ENCODE measurements at places on chromosomes 2 and 18. TPM values are rescaled to one million over a fixed set of nuclear protein-coding genes. Genes with fewer than 3 reads are reported as not detected.

The SNED1 gene
- 0.46 TPM for polyA plus RNA-seq

The KLHL29 gene
- polyA plus RNA-seq, result 3.6 TPM

The MYO7B gene
- not detected for polyA plus RNA-seq

The SULT1C4 gene
- not detected for polyA plus RNA-seq

The UGT1A9 gene
- polyA plus RNA-seq, result not detected

The ST6GAL2 gene
- polyA plus RNA-seq, result 0.01 TPM

The APCDD1 gene
- polyA plus RNA-seq, result 3.0 TPM

The PAX8 gene
- polyA plus RNA-seq, result 0.79 TPM
